ENCODE measurements at places on chromosomes 12 and 14.

DNA sequence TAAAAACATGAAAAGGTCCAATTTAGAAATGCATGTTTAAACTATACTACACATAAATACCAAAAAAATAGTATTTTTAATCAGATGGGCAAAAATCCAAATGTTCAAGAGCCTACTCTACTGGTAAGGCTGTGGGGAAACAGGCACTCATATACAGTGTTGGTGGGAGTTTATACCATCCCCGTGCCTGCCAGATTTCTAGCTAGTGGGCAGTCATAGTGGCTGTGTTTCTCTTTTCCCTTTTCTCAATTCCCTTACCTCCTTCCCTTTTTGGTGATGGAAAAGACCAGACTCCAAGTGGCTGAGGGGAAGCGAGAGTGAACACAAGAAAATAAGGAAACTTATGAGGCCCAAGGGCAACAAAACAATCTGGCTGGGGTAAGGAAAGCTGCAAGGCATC is 14.7 kb downstream of the ZNF641 start:
- no peak for DNase-seq

DNA sequence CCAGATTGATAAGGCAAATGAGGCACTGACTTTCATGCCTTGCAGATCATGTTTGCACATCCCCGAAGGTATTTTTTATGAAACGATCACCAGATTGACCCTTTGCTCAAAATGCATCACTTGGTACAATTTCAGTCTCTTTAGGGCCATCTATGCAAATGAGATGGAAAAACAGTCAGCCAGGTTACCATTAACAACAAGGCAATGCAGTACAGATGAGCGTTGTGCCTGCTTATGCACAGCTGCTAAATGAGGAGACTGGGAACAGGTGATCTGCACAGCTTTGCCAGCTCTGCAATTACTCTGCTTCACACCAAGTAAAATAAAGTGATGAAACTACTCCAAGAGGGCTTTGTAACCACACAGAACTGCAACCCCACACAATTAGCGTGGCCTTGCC is 26.1 kb upstream of the PLEKHG7 start:
- no peak for DNase-seq

DNA sequence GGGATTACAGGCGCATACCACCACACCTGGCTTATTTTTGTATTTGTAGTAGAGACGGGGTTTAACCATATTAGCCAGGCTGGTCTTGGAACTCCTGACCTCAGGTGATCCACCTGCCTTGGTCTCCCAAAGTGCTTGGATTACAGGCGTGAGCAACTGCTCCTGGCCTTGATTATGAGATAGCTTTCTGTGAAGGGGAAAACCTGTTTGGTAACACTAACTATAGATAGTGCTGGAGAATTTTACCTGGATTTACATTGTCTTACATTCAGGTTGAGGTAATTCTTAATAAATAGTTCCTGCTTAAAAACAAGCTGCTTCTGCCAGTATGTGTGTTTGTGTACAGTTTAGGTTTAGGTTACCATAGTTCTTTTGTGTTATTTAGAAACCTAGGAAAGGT is 77.1 kb downstream of the MON2 start:
- no peak for DNase-seq

DNA sequence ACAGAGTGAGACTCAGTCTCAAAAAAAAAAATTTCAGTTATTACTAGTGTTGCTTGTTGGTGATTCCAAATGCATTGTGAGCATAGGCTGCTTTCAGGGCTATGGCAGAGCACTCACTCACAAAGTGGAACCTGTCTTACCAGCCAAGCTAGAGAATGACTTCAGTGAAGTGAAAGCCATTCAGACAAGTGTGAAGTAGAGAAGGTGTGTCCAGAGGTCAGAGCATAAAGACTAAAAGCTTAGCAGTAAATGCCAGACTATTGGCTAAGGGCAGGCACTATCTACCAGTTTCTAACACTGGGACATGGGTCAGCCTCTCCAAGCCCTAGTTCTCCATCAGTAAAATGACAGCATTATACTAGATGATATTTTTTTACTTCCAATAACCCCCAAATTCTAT is 12.7 kb downstream of the PPP1R36 start:
- no peak for DNase-seq
